Left ventricle myocardium superior (tissue), 1 donor: ENCODE measurements at places on chromosomes 6 and 20.

DNA sequence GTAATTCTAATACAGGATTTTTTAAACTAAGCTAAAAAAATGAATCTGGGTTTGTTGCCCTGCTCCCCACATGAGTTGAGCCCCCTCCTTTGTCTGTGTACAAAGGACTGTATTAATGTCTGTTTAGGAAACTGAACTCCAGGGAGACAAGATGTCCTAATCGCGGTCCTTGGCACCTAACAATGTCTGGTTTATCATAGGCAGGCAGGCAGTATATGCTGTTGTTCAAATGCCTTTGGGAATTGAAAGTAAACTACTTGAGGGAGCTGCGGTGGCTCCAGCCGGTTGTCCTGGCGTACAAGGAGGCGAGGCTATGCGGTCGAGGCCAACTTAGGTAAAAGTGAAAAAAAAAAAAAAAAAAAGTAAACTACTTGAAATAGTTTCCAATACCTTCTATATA, 98.5 kb downstream of the TULP4 start:
- no peak for DNase-seq

DNA sequence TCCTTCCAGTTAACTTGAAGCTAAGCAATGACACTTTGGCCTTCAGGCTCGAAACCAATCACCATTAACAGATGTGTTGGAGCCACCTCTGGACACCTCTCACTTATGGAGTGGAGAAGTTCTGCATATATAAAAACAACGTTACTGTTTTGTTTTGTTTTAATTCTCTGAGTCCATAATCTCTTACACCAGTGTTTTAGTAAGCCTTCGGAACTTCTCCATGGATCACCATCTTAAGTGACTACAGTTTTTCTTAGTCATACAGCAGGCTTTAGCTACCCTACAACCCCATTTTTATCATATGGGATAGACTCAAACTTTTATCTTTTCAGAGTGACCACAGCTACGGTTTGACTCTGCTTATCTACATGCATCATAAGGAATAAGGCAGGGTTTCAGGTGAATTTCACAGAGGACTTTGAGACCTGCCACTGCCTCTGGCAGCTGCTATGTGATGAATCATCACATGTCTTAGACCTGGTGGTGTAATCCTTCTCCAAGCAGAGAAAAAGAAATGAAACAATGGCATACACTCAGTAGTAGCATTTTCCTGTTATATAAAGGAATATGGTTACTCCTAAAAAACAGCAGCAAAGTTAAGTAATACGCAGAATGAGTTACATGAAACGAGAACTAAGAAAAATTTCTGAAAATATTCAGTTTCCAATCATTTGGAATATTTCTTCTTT, 5.5 kb upstream of the HDDC2 start:
- no peak for DNase-seq

- no peak for DNase-seq
Observed at GRCh38 chr20:11067359-11067758, 393.6 kb upstream of the JAG1 start.

- no peak for DNase-seq
Observed at GRCh38 chr20:38498909-38499308, 26.3 kb downstream of the RALGAPB start.

DNA sequence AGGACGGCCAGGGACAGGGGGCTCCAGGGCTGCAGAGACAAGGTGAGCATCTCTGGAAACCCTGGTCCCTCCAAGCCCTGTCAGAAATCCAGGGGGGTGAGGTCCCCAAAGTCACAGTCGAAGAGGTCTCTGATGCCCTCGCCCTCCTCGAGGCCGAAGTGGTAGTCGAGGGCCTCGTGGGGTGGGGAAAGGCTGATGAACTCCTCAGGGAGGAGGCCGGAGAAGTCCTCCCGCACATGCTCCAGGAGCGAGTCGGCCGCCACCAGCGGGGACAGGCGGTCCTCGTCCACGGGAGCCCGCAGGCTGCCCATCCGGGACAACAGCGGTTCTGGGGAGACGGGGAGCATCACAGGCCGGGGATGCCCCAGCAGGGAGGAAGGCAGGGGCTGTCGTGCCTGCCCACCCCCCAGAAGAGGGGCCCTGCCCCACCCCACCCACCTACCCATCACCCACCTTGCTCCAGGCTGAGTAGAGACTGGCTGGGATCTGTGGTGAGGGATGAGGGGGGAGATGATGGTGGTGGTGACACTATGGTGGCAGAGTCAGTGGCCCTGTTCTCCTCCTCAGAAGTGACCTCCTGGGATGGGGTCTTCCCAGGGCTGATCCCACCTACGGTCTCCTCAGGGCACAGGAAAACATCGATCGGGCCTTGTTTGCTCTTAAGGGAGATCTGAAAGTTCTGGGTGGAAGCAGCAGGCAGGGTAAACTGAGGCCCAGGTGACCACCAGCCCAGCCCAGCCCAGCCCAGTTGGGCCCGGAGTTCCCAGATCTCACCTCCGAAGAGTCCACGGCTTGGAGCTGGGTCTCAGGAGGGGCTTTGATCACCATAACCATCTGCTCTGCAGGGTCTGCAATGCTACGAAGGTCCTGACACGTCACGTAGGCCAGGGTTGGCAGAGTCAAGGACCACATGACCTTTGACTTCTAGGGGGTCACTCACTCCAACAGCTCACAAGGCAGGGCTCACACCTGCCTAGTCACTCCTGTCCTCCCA, 2.7 kb upstream of the NECAB3 start:
- DNase-seq = no peak

DNA sequence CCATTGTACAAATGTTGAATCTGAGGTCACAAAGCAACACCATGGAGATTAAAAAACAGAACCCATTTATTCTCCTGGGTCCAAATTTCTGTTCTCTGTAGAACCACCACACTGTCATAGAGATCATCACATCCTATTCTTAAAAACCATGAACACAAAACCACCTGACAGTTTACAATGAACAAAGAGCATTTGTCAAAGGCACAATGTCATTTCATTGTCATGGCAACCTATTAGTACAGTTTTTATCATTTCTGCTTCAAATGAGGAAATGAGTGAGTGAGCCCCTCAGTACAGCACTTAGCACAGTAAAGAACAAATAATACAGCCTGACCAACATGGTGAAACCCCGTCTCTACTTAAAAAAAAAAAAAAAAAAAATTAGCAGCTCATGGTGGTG, 23.1 kb upstream of the LAMP5 start:
- no peak for DNase-seq
